ENCODE measurements at places on chromosomes 16 and 17. TPM values are rescaled to one million over a fixed set of nuclear protein-coding genes. Genes with fewer than 3 reads are reported as not detected.
A peak's percentile ranks its signal among the peaks of the same experiment; 100 is the strongest.

The FHOD1 gene
- 79.3 TPM for total RNA-seq

GRCh38 chr17:44033861-44034408, 19.2 kb upstream of the TMEM101 start:
- H3K4me1 ChIP-seq = no peaks in the 10 kb centered on the region
- H3K27ac ChIP-seq = no peak overlapping the region
- no peak overlapping the region for H3K4me3 ChIP-seq
- H3K36me3 ChIP-seq = peaks cover 43% of the 10 kb centered on the region

DNA sequence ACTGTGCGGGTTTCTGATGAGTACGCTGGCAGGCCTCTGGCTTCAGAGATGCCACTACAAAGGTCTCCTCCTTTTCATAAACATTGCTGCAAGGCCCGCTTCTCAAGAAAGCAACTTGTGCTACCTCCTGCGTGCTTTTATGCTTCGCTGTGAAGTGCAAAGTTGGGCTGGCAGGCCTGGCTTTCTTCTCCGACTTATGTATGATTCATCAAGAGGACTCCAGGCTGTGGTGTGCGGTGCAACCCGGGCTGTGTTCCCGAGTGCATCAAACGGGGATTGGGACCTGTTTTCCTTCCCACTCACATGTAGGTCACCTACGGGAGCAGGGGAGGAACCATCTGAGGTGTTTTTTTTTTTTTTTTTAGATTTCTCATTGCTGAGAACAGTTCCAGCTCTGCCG, 534.1 kb downstream of the WWOX start:
- H3K36me3 ChIP-seq = no peaks in the 10 kb centered on the region
- H3K27ac ChIP-seq = no peak overlapping the region
- H3K27me3 ChIP-seq = no peaks in the 10 kb centered on the region
- DNase-seq = no peak
- no peaks in the 10 kb centered on the region for H3K4me1 ChIP-seq

DNA sequence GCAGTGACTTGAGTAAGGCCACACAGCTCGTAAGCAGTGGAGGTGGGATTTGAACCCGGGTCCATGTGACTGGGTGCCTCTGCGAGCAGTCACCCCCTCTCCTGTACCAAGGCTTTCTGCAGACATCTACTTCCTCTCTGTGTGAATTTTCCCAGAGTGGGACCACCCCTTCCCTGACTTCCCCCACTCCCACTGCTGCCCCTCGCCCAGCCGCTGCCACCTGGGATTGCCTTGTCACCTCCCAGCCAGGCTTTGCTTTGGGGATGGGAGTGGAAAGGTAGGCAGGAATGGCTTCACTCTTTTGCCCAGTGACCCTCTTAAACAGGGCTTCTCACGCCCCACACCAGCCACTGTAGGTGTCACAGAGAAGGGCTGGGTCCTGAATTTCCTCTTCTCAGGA, 105.2 kb upstream of the SEC14L1 start:
- H3K27ac ChIP-seq = no peak overlapping the region
- no peak for DNase-seq
- no peak overlapping the region for H3K4me3 ChIP-seq
- H3K4me1 ChIP-seq = no peaks in the 10 kb centered on the region
- no peaks in the 10 kb centered on the region for H3K36me3 ChIP-seq

DNA sequence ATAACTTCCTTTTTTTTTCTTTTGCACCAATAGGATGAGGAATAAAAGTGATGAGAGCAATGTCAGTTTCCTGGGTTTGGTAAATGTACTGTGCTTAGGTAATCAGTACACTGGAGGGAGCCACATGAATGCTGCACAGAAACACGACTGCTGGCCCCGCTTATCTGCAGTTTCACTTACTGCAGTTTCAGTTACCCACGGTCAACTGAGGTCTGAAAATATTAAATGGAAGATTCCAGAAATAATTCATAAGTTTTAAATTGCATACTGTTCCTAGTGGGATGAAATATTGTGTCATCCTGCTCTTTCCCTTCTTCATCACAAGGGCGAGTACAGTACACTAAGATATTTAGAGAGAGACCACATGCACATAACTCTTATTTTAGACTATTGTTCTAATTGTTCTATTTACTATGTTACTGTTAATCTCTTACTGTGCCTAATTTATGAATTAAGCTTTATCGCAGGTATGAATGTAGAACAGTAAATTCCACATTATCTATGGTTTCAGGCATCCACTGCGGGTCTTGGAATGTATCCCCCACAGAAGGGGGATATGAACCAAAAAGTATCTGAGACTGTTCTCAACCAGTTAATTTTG, 6.4 kb upstream of the LGALS3BP start:
- peaks cover 14% of the 10 kb centered on the region for H3K4me1 ChIP-seq
- DNase-seq = peak; percentile 56
- H3K36me3 ChIP-seq = peaks cover 9% of the 10 kb centered on the region

The PPL gene
- not detected for total RNA-seq

The CRISPLD2 gene
- not detected for total RNA-seq
